ENCODE measurements at places on chromosomes 4 and X.

DNA sequence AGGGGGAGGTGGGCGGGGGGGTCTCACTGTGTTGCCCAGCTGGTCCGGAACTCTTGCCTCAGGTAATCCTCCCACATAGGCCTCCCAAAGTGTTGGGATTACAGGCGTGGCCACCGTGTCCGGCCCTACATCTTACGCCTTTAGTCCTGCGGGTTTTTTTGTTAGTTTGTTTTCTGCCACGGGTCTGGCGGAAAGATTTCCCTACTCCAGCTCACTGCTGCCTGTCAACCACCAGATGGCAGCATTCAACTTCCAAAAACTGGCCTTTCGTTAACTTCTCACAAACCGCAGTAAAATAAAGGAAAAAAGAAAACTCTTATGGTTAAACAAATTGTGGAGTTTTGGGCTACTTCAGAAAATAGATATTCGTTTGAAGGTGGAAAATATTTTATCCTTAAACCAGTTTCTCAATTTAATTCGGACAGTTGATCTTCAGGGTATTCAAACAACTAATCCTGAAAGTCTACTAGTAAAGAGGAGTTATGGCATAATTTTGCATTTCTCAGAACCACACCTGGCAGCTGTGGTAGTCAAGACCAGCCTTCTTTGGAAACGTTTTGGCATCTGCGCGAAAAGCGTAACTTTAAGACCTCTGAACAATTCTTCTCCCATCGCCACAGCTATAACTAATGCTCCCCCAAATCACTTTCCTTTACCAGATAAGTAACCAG is 41.1 kb downstream of the LUZP4 start:
- peak; percentile 16 for DNase-seq

DNA sequence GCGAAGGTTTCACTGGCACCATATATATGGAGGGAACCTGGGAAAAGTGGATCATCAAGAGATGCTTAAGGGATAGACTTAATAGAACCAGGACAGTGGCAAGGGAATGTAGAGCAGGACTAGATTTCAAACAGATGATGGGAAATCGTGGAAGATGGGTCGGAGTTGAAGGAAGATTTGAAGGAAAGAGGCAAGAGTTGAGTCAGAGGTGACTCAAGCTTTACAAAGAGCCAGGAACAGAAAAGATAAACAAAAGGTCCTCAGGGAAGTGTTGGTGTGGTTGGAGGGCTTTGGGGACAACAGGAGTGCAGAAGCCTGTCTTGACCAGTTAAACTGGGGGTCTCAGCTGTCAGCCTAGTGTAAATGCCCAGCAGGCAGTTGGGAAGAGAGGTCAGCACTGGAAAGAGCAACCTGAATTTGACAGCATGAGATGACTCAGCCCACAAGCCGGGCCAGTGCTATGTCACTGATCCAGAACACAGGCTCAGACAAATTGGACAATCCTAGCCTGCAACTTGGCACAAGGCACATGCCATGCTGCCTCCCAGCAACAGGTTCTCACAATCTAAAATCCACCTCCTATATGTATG is 230.5 kb downstream of the IDS start:
- peak; percentile 39 for DNase-seq

- DNase-seq, result peak; percentile 29
Measured at GRCh38 chr4:15691346-15692135, 9.9 kb downstream of the FAM200B start.

DNA sequence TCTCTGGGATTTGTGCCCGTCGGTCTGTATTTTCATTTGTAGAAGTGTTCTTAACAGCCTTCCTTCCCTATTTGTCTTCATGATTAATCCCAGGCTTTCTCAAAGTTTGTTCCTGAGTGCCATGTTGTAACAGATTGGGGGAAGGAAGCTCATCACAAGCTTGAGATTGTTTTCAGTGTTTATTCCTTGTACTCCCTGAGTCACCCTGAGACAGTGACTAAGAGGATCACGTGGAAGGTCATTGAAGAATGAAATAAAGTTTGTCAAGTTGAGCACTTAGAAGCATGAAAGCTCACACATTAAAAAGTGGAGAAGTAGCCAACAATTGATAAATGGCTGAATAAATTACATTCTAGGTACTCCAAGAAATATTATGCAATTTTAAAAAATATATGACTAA is 153.5 kb upstream of the FAM241A start:
- DNase-seq, result no peak

DNA sequence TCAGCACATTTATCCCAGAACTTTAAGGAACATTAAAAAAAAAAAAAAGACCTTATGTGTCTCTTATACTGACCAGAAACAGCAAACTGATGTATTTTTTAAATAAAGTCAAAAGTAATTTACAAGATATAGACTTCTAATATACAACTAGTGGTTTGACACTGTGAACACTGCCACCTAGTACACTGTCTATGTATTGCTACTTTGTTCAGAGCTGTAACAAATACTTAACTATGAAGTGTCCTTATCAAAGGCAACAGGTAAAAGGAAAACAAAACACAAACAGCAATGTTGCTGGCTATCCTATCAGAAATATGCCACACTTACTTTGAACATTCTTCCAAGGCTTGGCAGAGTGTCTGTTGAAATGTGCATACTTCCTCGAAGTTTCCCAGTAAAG is 60.4 kb downstream of the CD40LG start:
- no peak for DNase-seq

GRCh38 chr4:25454476-25454875 is 77.4 kb downstream of the ANAPC4 start:
- peak; percentile 12 for DNase-seq

- no peak for DNase-seq
Measured at GRCh38 chr4:93710847-93711430, 117.6 kb upstream of the ATOH1 start.

GRCh38 chr4:54784161-54784671 is 126.5 kb downstream of the KIT start:
- DNase-seq, result no peak

GRCh38 chrX:44785652-44786051 is 58.2 kb upstream of the DUSP21 start:
- peak; percentile 82 for DNase-seq

- DNase-seq, result peak; percentile 7
Measured at GRCh38 chrX:70042399-70043371, 7.1 kb downstream of the AWAT2 start.

Measured in MG63 (cell line).